Spinal cord (tissue), 10 donors: ENCODE measurements at places on chromosomes 11 and 22.

GRCh38 chr11:128694618-128695481 is 978 bp downstream of the FLI1 start:
- no peaks in the 10 kb centered on the region for H3K36me3 ChIP-seq
- H3K4me1 ChIP-seq, result peaks cover 43% of the 10 kb centered on the region
- no peak for DNase-seq
- peak overlapping the region; percentile 57 for H3K27ac ChIP-seq

GRCh38 chr11:503179-503981 is 3.7 kb downstream of the RNH1 start:
- H3K4me1 ChIP-seq, result peaks cover 47% of the 10 kb centered on the region
- H3K36me3 ChIP-seq, result peaks cover 58% of the 10 kb centered on the region
- no peak overlapping the region for H3K27ac ChIP-seq
- DNase-seq, result no peak
- H3K4me3 ChIP-seq, result peak overlapping the region; percentile 27
- no peaks in the 10 kb centered on the region for H3K27me3 ChIP-seq

DNA sequence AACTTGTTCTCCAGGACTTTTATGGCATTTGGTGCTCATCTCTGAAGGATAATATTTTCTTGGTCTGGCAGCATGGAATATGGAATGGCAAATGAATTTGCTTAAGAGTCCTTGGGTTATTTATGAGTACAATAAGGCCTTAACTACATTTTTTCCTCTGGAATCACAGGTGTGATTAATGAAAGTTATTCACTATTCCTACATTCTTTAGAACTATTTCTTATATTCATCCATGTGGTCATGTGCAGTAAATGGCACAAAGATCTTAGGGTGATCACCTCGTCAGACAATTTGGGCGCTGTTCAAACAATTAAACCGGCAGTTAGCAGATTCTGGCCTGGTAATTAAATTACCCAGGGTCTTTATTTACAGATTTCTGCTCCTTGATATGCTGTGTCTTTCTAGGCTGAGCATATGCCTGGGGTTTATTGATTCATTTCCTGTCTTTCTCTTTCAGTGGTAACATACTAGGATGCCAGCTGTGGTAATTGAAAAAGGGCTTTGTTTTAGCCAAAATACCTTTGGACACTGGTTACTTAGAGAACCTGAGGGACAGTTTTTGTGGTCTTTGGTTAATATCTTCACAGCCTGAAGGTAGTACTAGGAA is 31.6 kb downstream of the SIK2 start:
- no peak overlapping the region for H3K27ac ChIP-seq
- H3K36me3 ChIP-seq, result no peaks in the 10 kb centered on the region
- no peaks in the 10 kb centered on the region for H3K27me3 ChIP-seq
- no peaks in the 10 kb centered on the region for H3K4me1 ChIP-seq
- DNase-seq, result no peak

DNA sequence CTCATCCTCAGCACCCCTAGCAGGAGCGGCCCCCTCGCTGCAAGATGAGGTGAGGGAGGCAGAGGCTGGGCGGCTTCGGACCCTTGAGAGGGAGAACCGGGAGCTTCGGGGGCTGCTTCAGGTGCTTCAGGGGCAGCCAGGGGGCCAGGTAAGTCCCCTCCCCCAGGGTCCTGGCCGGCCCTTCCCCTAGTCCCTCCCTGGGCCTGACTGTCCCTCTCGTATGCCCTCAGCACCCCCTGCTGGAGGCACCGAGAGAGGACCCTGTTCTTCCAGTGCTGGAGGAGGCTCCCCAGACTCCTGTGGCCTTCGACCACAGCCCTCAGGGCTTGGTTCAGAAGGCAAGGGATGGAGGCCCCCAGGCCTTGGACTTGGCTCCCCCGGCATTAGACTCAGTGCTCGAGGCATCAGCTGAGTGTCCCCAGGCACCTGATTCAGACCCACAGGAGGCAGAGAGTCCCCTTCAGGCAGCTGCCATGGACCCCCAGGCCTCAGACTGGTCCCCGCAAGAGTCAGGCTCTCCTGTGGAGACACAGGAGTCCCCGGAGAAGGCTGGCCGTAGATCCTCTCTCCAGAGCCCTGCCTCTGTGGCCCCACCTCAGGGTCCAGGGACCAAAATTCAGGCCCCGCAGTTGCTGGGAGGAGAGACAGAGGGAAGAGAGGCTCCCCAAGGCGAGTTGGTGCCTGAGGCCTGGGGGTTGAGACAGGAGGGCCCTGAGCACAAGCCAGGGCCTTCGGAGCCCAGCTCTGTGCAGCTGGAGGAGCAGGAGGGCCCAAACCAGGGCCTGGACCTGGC is 4.0 kb downstream of the CCDC88B start:
- H3K27me3 ChIP-seq, result peaks cover 21% of the 10 kb centered on the region
- H3K4me3 ChIP-seq, result no peak overlapping the region

DNA sequence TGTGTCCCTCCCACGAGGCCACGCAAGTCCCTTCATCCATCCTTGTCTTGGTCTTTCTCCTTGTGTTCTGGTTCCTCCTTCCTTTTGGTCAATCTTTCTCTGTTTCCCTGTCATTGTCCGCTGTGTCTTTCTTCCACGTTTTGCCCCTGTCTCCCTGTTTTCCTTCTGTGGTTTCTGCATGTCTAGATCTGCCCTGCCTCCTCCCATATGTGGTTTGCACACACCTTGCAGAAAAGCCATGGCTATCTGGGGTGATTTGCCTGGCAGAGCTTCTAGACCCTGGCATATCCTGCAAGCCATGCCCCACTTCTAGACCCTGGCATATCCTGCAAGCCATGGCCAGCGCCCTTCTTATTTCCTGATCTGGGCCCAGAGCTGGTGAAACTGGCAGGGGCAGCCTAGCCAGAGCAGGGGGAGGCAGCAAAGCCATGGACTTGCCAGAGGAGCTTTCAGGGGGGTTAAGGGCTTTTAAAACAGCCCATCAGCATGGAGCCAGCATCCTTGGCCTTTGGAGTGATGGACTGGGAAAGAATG is 131.6 kb upstream of the NECTIN1 start:
- H3K4me3 ChIP-seq, result no peak overlapping the region
- no peaks in the 10 kb centered on the region for H3K27me3 ChIP-seq
- no peak overlapping the region for H3K27ac ChIP-seq

- H3K27me3 ChIP-seq, result no peaks in the 10 kb centered on the region
- no peak overlapping the region for H3K4me3 ChIP-seq
- H3K36me3 ChIP-seq, result no peaks in the 10 kb centered on the region
Observed at GRCh38 chr11:131739243-131739882, 368.9 kb downstream of the NTM start.

DNA sequence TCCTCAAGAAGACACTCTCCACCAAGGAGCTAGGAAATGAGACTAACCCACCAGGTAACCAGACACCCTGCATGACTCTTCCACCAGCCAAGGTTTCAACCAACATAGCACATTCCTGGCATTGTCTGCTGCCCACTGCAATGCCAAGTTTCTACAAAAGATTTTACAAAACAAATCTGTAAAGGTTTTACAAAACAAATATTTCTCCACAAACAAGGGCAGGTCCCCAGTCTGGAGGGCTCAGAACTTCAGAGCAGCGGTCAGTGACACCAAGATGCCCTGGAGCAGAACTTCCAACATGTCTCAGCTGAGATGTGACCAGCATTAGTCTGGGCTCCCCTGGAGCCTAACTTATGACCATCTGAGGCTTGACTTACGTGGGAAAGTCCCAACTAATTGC is 14.0 kb downstream of the GALNT18 start:
- H3K27me3 ChIP-seq, result no peaks in the 10 kb centered on the region
- peaks cover 8% of the 10 kb centered on the region for H3K4me1 ChIP-seq
- H3K4me3 ChIP-seq, result no peak overlapping the region
- no peak for DNase-seq

- no peak overlapping the region for H3K4me3 ChIP-seq
- H3K4me1 ChIP-seq, result no peaks in the 10 kb centered on the region
- no peaks in the 10 kb centered on the region for H3K27me3 ChIP-seq
- H3K27ac ChIP-seq, result no peak overlapping the region
Observed at GRCh38 chr11:103202048-103202651, 92.9 kb downstream of the DYNC2H1 start.

DNA sequence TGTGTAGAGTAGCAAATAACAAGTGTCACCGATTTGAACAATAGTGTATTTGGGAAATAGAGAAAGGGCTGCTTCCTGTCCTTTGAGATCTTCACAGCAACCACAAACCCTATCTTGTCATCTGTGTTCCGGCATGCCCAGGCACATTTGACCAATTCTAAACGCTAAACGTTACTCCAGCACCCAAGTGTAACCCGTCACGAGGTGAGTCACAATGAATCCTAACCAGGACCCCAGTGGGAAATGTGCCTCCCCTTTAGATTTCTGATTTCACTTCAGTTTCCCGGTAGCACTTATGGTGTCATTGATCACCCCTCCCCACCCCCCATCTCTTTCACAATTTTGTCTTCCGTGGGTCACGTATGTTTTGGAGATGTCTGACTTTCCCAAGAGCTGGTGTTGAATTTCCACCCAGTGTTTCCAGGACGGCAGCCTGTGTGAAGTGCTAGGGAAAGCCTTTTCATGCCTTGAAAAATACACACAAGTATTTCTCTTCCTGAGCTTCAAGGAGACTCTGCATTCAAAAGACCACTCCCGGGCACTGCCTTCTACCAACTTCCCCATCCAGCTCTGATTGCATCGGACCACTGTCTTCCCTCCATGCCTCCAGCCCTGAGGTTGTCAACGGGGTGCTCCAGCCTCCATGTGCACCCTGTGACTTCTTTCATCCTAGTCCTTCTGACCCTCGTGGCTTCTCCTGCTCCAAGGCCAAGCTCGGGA is 10.5 kb upstream of the C11orf24 start:
- no peak overlapping the region for H3K27ac ChIP-seq
- no peak for DNase-seq
- H3K4me1 ChIP-seq, result no peaks in the 10 kb centered on the region
- H3K4me3 ChIP-seq, result no peak overlapping the region
- no peaks in the 10 kb centered on the region for H3K36me3 ChIP-seq

GRCh38 chr11:16831316-16832192 is 93.1 kb downstream of the C11orf58 start:
- H3K4me3 ChIP-seq, result no peak overlapping the region
- DNase-seq, result no peak
- no peaks in the 10 kb centered on the region for H3K36me3 ChIP-seq
- H3K27me3 ChIP-seq, result no peaks in the 10 kb centered on the region
- H3K27ac ChIP-seq, result no peak overlapping the region
